Activated CD8-positive, alpha-beta memory T cell treated with anti-CD3 and anti-CD28 coated beads, Interleukin-2, amount 50 U/mL, for 4 hours (primary cell): ENCODE measurements at places on chromosomes 3 and 15.

DNA sequence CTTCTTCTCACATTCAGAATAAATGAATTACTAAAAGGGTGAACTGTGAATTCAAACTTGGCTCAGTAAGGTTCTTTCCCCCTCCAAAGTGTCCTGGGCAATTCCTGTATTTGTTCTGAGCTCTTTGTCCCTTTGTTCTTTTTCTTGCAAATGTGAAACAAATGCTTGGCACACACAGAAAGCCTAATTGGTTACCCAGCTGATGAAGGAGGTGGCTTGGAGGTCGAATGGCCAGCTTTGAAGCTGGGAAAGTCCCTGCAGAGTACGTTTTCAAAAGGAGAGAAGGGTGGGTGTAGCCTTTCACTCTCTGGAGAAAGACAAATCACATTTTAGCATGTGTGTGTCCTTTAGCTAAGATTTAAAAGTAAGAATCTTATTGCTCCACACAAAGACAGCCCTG lies 154.4 kb downstream of the PEX5L start:
- no peak for DNase-seq

GRCh38 chr3:172546105-172546504 lies 22.9 kb upstream of the TNFSF10 start:
- no peak for DNase-seq

- no peak for DNase-seq
Measured at GRCh38 chr15:42063122-42063848, 31.1 kb downstream of the PLA2G4D start.

DNA sequence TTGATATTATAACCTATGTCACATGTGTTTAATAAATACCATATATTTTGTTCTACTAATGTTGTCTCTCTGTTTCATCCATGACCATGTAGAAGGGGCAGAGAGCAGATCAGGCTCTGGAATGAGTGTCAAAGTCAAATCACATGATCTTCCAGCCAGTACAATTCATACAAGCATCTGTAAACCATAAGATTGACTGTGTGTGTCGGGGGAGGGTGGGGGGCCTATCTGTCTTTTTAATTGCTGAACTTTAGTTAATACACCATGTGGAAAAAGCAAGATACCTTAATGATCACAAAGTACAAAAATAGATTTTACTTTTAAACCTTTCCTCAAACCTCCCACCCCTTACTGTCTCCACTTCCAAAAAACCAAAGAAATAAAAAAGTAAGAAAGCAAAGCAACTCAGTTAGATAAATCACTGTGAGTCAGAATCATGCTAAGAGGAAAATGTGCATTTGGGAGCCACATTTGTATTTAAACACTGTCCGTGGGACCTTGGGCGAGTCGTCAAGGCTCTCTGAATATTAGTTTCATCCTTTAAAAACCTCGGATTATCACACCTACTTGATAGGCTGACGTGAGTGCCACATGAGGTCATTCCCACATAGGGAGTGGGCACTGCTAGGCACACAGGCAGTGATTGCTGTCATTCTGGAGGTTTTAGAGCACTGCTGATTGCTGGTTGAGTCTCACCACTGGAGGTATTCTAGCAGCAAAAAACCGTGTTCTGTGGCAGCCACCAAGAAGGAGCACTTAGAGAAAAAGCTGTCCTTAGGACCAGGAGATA lies 21.0 kb upstream of the POLR2M start:
- no peak for DNase-seq

DNA sequence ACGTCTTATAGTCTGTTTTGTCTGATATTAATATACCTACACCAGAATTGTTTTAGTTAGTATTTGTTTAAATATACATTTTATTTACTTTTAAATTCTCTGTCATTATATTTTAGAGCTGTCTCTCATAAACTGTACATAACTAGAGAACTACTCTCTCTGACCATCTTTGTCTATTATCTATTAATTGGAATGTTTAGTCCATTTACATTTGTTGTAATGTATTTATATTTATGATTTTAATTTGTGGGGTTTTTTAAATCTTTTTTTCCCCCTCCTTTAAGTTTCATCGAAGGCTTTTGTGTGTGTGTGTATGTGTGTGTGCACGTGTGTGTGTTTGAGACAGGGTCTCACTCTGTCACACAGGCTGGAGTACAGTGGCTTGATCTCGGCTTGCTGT lies 47.1 kb downstream of the ITPR1 start:
- DNase-seq: no peak

DNA sequence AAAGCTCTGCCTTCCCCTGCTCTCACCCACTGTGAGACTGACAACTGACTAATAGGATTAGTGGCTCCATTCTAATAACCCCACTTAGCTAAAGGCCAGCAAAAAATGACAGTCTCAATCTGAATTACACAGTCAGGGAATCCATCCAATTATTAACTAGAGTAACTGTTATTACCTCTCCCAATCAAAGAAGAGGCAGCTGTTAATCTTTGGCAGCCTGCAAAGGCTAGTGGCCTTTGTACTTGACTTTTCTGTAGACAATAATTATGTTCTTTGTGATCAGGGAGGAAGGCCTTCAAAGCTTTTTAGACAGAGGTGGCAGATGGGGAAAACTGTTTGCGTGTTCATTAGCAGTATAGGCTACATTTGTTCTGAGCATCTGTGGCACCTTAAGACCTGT lies 177.7 kb downstream of the ISL2 start:
- no peak for DNase-seq

DNA sequence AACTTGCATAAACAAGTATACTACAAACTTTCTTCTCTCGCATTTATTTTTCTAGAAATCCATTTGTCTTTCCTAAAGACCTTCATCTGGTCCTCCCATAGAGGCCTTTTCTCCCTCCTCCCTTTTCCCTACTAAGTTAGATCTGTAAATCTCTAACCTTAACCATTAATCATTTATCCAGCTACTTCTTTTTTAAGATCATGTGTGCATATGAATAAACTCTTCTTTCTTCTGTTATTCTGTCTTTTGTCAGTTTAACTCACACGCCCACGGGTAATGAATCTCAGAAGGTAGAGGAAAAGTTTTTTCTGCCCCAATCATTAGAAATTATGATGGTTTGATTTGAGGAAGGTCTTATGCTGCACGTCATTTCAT lies 48.7 kb upstream of the FHIT start:
- DNase-seq: no peak

- DNase-seq: peak; percentile 64
Measured at GRCh38 chr3:10344147-10344943, 23.4 kb upstream of the SEC13 start.

- DNase-seq: no peak
Measured at GRCh38 chr15:88940110-88940675, 27.0 kb upstream of the MFGE8 start.

DNA sequence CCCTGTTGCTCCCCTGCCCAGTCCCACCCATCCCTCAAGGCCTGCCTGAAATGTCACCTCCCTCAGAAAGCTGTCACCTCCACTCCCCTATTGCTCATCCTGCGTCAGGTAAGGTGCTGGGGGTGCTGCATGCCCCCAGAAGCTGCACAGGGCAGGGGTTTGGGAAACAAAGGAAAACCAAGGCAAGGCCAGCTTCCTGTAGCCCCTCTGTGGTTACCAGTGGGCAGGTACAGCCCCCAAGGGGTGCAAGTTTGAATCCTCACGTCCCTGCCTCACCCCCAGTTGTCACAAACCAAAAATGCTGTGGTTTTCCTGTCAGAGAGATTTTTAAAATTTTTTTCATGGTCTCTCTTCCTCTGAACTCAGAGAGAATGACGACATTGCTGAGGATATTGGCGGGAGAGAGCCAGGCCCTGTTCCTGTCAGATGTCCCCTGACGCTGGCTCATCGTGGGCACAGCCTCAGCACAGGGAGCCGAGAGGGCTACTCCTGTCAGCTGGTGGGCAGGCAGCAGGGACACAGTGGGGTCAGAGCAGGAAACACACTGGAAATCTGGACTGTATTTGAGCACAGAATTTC lies 27.0 kb downstream of the PSTPIP1 start:
- DNase-seq: peak; percentile 40

DNA sequence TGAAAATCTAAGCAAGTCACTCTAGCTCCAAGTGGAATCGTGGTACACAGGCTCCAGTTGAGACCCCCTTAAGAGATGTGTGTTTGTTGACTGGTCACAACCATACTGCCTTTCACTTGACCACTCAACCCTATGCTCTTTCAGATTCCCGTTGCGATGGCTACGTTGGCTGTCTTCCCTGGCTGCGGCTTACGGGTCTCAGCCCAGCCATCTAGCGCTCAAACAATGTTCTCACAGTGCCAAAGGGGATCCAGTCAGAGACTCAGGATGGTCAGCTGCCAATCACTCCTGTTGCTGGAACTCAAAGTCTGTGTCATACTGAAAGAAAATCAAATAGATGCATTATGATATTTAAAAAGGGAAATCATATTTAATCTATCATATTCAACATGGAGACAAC lies 237.6 kb downstream of the ITPR1 start:
- DNase-seq: no peak

DNA sequence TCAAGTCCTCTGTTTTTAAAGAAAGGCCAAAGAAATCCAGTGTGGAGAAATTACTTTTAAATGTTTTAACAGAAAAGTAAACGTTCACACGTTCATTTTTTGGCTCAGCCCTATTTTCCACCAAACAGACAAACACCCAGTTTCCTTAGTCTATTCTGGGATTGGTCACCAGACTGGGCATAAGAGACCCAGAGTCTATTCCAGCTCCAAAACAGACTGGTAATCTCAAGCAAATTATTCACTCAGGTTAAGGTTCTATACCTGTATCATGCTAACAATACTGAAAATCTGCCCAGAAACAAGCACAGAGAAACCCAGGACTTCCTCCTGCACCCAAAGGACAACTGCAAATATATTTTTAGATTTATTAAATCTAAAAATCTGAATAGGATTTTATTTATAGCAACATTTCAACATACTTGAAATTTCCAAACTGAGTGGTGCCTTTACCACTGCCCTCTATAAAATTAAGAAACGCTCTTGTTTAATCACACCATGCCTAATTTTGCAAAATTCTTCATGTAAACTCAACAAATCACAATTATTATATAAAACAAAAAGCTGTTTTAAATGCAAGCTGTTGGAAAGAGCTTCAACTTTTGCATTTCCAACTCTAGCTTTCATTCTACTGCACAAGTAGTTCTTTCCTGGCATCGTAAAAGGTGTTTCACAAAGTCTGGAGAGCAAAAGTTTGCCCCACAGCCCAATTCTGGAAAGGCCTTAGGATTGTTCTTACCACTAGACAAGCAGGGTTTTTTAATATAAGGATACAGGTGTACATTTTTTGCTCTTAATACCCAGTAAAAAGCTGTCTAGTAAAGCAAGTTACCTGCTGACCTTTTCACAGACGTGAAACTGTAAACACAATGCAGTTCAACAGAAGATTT lies 18.7 kb downstream of the ZNF148 start:
- no peak for DNase-seq

DNA sequence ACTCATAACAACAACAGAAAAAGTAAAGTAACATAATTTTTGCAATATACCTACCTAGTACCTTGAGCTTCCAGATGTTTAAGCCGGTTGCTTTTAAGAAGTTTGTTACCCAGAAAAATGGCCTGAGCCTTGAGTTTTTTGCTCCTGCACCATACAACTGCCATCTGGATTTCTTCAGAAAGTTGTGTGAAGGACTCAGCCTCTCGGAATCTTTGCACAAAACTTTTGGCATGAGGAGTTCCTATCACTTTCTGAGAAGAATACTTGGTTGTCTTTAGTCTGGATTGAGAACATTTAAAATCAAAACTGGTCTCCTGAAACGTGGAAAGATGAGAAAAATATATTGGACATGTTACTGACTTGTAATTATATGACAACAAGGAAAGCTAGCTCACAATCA lies 17.3 kb downstream of the GTPBP8 start:
- no peak for DNase-seq

DNA sequence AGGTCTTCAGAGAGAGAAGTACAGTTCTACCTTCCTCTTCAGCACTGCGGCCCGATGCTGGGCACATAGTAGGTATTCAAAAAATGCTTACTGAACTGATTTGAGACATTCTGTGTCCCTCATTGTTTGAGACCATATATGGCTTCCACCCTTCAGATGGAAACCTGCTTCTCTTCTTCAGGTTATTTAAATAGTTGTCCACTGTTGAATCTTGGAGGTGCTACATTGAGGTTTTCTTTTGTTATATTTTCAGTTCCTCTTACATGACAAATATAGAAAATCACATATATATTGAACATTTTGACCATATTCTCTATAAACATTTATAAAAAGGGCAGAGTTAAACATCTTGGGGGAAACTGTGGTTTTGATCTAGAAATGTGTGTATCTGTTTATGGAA lies 200.2 kb upstream of the LRRC3B start:
- DNase-seq: no peak

DNA sequence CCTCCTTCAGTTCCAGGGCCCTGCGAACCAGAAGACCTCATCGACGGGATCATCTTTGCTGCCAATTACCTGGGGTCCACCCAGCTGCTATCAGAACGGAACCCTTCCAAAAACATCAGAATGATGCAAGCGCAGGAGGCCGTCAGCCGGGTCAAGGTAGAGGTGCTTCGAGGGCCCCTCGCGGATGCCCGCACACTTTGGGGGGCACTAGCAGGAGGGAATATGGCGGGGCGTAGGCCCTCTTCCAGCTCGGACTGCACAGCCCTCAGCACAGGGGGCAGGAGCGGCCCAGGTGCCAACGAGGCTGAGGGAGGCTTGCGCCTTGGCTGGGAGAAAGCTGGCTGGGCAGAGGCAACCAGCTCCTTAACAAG lies 176.6 kb downstream of the NSMCE3 start:
- no peak for DNase-seq

GRCh38 chr15:69557707-69558409 lies 105.2 kb downstream of the RPLP1 start:
- no peak for DNase-seq

- DNase-seq: no peak
Measured at GRCh38 chr3:14415501-14415900, 13.1 kb downstream of the SLC6A6 start.

DNA sequence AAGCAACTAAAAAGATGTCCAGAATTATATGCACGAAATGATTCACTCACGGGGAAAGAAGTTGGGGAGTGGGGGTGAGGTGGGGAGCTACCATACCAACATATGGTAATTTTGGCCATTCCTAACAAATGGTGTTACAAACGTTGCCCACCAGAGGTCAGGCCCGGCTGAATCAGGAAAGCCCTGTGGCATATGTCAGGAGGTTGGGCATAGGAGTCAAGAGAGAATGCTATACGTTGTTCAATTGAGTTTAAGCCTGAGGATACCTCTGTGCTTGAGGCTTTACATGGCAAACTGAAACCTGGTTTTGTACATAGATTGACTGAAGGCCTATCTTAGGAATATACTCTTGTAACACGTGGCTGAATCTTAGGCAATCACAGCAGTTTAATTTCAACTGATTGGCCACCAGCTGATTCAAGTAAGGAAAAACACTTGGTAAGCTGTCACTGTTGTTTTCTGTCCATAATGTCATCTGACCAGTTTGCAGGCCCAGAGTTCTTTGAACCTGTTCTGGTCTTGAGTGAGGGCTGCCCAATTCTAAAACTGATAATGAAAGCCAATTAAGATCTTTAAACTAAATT lies 23.4 kb upstream of the SLC2A2 start:
- peak; percentile 17 for DNase-seq

- DNase-seq: no peak
Measured at GRCh38 chr3:29255854-29256696, 24.8 kb upstream of the RBMS3 start.
